ENCODE measurements at places on chromosomes 3 and 15. TPM values are rescaled to one million over a fixed set of nuclear protein-coding genes. Genes with fewer than 3 reads are reported as not detected.

Gene MAGI1
- 55.4 TPM for total RNA-seq

Gene SLC9C1
- total RNA-seq, result 3.0 TPM

Gene ITIH4
- 16.8 TPM for total RNA-seq

Gene UCN2
- total RNA-seq, result 1.2 TPM

Gene CLDN16
- 0.55 TPM for total RNA-seq

Gene CLDN1
- 37.5 TPM for total RNA-seq

Gene CTXND1
- not detected for total RNA-seq

Gene ZXDC
- total RNA-seq, result 80.3 TPM

Gene ZNF501
- total RNA-seq, result 12.3 TPM

Gene TWF2
- 58.1 TPM for total RNA-seq
